ENCODE measurements at places on chromosomes 2 and 18.
A peak's percentile ranks its signal among the peaks of the same experiment; 100 is the strongest.

- no peak for DNase-seq
Observed at GRCh38 chr2:20611077-20611843, 39.6 kb downstream of the HS1BP3 start.

GRCh38 chr2:168884975-168885374 is 5.3 kb downstream of the SPC25 start:
- no peak for DNase-seq

DNA sequence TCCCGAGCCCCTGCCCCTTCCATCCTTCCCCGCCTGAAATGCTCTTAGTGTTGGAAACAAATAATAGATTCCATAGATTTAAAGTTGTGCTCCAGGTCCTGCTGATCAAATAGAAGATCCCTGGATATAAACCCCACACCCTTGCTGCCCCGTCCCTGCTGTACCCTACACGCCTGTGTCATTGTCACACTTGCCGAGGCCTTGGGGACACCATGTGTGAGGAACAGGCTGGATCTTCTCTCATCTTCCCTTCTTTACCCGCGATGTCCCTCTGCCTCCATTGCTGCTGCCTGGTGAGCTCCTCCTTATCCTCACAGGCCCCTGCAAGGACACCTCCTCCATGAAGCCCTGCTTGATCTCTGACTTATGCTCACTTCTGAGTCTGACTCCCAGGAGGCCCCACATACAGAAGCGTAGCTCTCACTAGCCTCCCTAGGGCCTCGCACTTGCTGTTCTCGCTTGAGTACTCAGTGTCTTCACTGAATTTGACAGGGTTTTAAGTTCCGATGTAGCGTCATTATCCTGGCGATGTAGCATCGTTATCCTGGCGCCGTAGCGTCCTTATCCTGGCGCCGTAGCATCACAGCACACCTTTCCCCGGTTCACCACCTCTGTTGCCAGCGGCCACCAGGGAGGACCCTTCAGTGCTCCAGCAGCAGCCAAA is 221.9 kb downstream of the NDUFA10 start:
- DNase-seq = no peak

DNA sequence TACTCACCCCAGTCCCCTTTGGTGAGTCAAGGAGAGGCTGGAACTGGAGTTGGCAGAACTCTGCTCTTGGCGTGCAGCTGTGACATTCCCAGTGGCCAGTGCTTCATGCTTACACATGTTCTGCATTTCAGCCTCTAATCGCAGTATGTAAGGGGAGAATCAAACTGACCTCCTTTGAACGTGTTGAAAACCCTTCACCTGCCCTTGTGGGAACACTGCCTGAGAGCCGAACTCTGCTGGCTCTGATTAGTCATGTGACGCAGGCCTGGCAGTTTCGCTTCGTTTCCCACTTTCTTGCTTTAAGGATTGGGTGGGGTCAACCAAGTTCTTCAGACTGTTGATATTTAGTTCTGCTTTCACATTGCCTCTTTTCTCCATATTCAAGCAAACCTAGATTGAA is 173.8 kb upstream of the BCL2L11 start:
- no peak for DNase-seq

- DNase-seq = peak; percentile 9
Observed at GRCh38 chr18:48106976-48107781, 176.7 kb upstream of the SMAD2 start.

- no peak for DNase-seq
Observed at GRCh38 chr2:231007286-231008098, 11.6 kb downstream of the SPATA3 start.
